ENCODE measurements at places on chromosomes 6 and 20.

- H3K4me3 ChIP-seq: no peak overlapping the region
- DNase-seq: no peak
- H3K27me3 ChIP-seq: no peaks in the 10 kb centered on the region
- H3K4me1 ChIP-seq: no peaks in the 10 kb centered on the region
- H3K27ac ChIP-seq: no peak overlapping the region
- no peaks in the 10 kb centered on the region for H3K36me3 ChIP-seq
Observed at GRCh38 chr6:15776458-15776980, 113.7 kb upstream of the DTNBP1 start.

DNA sequence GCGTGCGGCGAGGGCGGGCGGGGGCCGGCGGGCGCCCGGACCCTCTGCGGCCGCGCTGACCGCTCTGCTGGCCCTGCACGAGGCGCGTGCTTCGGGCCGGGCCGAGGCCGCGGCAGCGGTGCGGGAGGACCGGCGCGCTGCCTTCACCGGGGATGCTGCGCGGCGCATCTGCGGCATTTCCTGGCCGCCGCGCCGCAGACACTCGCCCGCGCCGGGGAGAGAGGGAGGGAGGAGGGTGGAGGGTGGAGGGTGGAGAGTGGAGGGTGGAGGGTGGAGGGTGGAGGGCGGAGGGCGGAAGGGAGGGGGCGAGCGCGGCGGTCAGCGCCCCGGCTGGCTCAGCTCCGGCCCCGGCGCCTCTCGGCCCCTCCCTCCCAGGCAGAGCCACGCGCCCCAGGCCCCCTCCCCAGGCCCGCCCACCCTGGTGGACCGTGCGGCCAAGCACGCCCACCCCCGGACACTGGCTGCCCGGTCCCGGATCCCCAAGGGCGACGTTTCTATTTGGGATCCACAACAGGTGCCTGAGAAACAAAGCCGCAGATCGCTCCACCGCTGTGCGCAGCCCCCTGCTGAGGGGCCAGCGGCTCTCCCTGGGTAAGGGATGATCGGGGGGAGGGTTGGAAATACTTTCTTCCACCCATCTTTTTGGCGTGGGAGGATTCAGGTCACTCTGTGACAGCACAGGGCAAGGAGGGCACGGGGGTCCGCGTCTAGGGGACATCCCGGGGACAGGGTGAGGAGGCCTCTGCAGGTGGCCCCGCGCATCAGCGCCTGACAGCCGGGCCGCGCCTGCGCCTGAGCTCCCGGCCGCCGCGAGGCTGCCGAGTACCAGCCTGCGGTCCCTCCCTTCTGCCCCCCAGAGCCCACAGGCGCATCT, 111.2 kb upstream of the BEND6 start:
- no peak overlapping the region for H3K27ac ChIP-seq
- no peaks in the 10 kb centered on the region for H3K36me3 ChIP-seq
- peak overlapping the region; percentile 20 for H3K4me3 ChIP-seq
- H3K27me3 ChIP-seq: peaks cover 16% of the 10 kb centered on the region
- DNase-seq: peak; percentile 47
- peaks cover 13% of the 10 kb centered on the region for H3K4me1 ChIP-seq

GRCh38 chr6:71203206-71203605, 85.4 kb upstream of the OGFRL1 start:
- DNase-seq: no peak
- no peaks in the 10 kb centered on the region for H3K27me3 ChIP-seq
- H3K4me3 ChIP-seq: no peak overlapping the region
- H3K4me1 ChIP-seq: no peaks in the 10 kb centered on the region

DNA sequence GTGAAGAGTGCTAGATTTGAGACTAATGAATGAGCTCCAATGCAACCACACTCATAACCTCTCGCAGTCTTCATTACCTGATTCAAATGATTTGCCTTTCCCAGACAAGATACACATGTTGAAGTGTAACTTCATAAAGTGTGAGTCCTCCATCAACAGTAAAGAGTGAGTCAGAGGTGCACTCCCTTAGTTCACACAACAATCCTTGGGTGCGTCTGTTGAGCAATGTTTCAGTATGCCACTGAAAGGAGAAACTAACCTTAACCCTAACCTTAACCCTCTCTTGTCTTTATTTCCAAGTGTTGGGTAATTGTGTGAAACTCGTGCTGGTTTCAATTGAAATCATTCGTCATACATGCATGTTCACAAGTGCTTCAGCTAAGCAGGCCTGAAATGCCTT, 21.0 kb upstream of the RIN2 start:
- no peak for DNase-seq
- no peaks in the 10 kb centered on the region for H3K36me3 ChIP-seq
- H3K4me1 ChIP-seq: no peaks in the 10 kb centered on the region
- H3K27me3 ChIP-seq: no peaks in the 10 kb centered on the region
- no peak overlapping the region for H3K27ac ChIP-seq

DNA sequence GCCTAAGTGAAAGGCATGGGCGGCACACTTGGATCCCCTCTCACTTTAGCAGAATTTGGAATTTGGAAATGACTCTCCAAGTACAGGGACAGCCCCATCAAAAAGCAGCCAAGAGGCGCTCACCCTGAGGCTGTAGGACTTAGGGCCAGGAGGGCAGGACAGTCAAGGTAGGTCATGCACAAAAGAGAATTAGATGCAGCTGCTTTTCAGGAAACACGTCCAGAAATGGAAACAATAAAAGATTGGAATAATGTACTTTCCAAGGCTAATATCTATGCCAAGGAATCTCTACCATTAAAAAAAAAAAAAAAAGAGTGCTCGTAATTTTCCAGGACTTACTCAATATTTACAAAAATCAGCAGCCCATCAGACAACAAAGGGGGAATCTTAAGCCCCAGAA, 19.9 kb downstream of the PREP start:
- no peaks in the 10 kb centered on the region for H3K27me3 ChIP-seq
- H3K4me3 ChIP-seq: no peak overlapping the region
- peaks cover 8% of the 10 kb centered on the region for H3K4me1 ChIP-seq
- peaks cover 32% of the 10 kb centered on the region for H3K36me3 ChIP-seq
- DNase-seq: no peak
- H3K27ac ChIP-seq: no peak overlapping the region

DNA sequence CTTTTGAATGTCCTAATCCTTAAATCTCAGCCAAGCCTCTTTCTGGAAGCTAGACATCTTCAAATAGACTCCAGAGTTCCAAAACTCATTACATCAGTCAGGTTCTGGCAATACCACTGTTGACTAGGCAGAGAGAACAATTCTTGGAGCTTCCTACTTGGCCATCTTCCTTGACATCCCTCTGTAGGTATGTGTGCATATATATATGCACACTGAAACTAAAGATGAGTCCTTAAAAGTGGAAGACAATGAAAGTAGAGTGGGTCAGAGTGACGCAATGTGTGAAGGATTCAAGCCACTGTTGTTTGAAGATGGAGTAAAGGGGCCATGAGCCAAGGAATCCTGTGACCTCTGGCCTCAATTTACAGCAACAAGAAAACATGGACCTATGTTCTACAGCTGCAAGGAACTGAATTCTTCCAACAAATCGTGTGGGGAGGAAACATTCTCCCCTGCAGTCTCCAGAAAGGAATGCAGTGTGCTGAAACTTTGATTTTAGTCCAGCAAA, 18.7 kb upstream of the DUSP22 start:
- H3K4me1 ChIP-seq: no peaks in the 10 kb centered on the region
- DNase-seq: no peak
- no peak overlapping the region for H3K27ac ChIP-seq

GRCh38 chr20:60974022-60974421, 278.0 kb upstream of the CDH4 start:
- H3K4me3 ChIP-seq: no peak overlapping the region

GRCh38 chr20:57383447-57384347, 7.5 kb upstream of the RBM38 start:
- no peak for DNase-seq
- H3K27me3 ChIP-seq: no peaks in the 10 kb centered on the region
- H3K4me1 ChIP-seq: peaks cover 2% of the 10 kb centered on the region
- H3K27ac ChIP-seq: no peak overlapping the region
- peaks cover 13% of the 10 kb centered on the region for H3K36me3 ChIP-seq

GRCh38 chr6:34955442-34955841, 66.4 kb downstream of the ANKS1A start:
- no peak overlapping the region for H3K4me3 ChIP-seq
- H3K36me3 ChIP-seq: no peaks in the 10 kb centered on the region
- no peak overlapping the region for H3K27ac ChIP-seq
- no peaks in the 10 kb centered on the region for H3K27me3 ChIP-seq

- peaks cover 17% of the 10 kb centered on the region for H3K27me3 ChIP-seq
- H3K4me1 ChIP-seq: no peaks in the 10 kb centered on the region
- no peak overlapping the region for H3K27ac ChIP-seq
- H3K4me3 ChIP-seq: no peak overlapping the region
Observed at GRCh38 chr20:17772005-17772343, 72.2 kb downstream of the BANF2 start.

DNA sequence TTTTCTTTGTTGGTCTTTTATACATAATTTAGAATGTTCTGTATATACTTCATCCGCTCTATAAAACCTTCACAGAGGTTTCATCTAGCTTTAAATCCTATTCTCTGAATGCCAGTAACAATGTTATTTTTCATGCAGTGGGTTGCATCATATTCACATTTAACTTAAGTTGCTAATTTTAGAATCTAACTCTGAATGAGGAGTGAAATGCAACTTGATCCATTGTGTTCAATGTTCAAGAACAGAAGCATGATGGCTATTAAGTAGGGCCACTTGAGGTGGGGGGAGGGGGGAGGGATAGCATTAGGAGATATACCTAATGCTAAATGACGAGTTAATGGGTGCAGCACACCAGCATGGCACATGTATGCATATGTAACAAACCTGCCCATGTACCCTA, 224.5 kb downstream of the NKAIN2 start:
- H3K4me1 ChIP-seq: no peaks in the 10 kb centered on the region
- H3K36me3 ChIP-seq: no peaks in the 10 kb centered on the region
- no peak overlapping the region for H3K27ac ChIP-seq
- H3K27me3 ChIP-seq: no peaks in the 10 kb centered on the region

DNA sequence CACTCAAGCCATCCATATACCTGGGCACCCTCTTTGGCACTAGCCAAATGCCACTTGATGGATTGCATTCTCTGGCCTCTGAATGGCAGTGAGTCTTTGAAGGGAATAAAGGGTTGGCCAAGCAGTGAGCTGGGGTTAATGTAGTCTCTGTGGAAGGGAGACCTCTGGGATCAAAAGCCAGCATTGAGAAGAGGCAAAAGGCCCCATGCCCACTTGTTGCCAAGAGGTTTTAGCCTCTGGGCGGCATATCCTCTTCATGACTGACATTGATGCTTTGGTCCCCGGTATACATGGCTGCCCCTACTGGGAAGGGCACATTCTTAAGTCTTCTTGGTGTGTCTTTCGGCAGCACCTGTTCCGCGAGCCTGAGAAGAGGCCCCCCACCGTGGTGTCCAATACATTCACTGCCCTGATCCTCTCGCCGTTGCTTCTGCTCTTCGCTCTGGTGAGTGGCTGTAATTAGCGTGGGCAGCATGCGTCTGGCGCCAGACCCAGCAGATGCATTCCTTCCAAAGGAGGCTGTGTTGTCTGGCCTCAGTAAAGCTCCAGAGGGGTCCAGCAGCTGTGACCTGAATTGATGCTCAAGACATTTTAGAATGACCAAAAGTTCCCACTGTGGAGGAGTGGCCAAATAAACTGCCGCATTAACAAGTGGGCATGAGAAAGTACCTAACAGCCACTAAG, 29.5 kb downstream of the GHRH start:
- no peak for DNase-seq
- no peak overlapping the region for H3K4me3 ChIP-seq
- H3K27me3 ChIP-seq: no peaks in the 10 kb centered on the region
- no peaks in the 10 kb centered on the region for H3K4me1 ChIP-seq

DNA sequence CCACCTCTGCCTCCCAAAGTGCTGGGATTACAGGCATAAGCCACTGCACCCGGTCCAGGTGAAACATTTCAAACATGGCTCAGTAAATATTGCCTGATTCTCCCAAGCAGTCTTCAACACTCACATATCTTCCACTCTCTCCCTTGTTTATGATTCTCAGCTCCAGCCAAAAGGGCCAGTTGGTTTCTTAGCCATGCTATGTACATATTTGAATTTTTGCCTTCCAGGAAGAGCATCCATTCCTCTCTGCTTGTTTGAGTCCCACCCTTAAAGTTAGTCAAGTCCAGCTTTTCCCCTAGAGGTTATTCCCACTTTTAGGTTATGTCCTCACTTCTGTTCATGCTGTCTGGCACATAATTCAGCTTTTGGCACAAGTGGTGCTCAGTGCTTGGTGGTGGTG, 5.9 kb downstream of the KIFC1 start:
- peaks cover 11% of the 10 kb centered on the region for H3K4me1 ChIP-seq
- 0 out of 3 replicates have a peak overlapping the region, but pooled peaks have one; percentile 28 for H3K27ac ChIP-seq
- no peak overlapping the region for H3K4me3 ChIP-seq
- DNase-seq: no peak

DNA sequence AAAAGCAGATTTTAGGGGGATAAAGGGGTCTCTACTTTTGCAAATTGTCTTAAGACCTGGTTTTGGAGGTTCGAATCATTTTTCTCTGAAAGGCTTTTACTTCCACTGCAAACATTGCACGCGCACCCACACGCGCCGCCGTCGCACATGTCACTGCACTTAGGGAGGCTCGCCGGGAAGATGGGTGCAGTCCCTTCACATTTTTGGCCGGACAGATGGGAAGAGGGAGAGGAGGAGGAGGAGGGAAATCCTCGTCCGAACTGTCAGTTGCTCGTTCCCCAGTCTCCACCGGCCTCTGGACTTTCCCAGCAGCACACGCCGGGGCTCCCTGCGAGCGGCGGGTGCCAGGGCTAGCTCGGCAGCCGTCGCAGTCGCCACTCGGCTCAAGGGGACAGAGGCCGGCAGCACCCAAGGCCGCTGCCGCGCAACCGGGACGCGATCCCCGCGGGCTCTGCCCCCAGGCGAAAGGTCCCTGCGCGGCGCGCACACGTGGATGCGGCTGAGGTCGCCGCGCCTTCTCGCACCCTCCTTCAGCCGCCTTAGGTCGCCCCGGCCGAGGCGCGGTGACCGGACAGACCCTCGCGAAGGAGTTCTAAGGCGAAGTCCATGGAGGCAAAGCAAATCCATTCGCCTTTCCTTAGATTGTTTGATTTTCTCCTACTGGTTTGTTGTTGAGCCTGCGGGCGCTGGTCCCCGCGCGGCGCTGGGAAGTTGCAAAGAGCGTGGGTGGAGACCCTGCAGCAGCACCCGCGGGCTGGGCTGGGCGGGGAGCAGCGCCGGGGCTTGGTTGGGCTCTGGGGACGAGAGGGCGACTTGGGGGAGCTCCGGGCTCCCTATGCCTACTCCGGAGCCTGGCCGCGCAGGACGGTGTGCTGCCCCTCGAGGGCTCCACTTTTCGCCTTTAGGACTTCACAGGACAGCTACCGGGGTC, 1.2 kb downstream of the MYB start:
- H3K4me1 ChIP-seq: peaks cover 17% of the 10 kb centered on the region
- peak overlapping the region; percentile 71 for H3K4me3 ChIP-seq
- H3K27me3 ChIP-seq: no peaks in the 10 kb centered on the region

- no peaks in the 10 kb centered on the region for H3K27me3 ChIP-seq
- peaks cover 11% of the 10 kb centered on the region for H3K36me3 ChIP-seq
- H3K27ac ChIP-seq: peak overlapping the region; percentile 50
Observed at GRCh38 chr20:35871259-35871771, 83.0 kb downstream of the SCAND1 start.

GRCh38 chr6:156978948-156979347, 201.8 kb downstream of the ARID1B start:
- no peak overlapping the region for H3K4me3 ChIP-seq
- peaks cover 2% of the 10 kb centered on the region for H3K4me1 ChIP-seq
- H3K27ac ChIP-seq: no peak overlapping the region

Data from K562 (cell line).